ENCODE measurements at places on chromosomes 16 and 17.
A peak's percentile ranks its signal among the peaks of the same experiment; 100 is the strongest.

DNA sequence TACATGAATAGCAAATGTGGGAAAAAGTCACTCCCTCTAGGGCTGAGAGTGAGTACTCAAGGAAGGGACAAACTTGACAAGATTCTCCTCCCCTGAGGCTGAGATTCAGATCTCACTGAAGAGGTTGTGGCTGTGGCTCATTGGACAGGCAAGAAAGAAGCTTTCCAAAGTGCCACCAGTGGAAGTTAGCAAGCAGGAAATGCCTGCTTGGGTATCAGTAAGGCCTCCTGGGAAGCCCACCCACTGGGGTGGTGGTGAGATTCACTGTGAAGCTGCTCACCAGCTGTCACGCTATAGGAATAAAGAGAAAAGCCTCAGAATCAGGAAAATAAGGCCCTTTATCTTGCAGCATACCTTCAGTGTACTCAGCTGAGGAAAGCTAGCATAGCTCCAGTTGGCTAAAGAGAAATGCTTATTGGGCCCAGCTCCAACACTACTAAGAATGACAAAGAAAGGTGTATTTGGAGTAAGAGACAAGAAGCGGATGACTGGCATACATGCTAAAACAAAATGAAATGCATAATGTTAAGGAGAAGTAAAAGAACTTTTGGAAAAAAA is 274.4 kb upstream of the TOM1L1 start:
- no peak for DNase-seq

- DNase-seq, result no peak
These were observed 32.4 kb upstream of the POLR3E start for GRCh38 chr16:22264786-22265185.

DNA sequence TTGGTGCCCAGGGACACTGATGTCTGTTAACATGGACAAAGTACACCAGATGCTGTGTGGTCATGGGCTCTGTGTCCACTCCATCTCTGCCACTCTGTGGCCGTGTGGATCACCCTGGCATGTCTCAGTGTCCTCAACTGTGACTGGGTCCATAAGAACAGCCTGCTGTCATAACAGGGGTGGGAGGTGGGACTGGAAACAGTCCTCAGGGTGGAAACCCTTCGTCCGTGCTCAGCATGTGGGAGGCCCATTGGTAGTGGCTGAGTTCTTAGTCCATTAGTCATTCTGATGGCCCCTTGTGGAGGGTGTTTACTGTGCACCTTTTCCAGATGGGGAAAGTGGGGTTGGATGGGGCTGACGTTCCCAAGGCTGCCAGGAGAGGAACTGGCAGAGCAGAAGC is 12.8 kb downstream of the FLYWCH2 start:
- peak; percentile 50 for DNase-seq

DNA sequence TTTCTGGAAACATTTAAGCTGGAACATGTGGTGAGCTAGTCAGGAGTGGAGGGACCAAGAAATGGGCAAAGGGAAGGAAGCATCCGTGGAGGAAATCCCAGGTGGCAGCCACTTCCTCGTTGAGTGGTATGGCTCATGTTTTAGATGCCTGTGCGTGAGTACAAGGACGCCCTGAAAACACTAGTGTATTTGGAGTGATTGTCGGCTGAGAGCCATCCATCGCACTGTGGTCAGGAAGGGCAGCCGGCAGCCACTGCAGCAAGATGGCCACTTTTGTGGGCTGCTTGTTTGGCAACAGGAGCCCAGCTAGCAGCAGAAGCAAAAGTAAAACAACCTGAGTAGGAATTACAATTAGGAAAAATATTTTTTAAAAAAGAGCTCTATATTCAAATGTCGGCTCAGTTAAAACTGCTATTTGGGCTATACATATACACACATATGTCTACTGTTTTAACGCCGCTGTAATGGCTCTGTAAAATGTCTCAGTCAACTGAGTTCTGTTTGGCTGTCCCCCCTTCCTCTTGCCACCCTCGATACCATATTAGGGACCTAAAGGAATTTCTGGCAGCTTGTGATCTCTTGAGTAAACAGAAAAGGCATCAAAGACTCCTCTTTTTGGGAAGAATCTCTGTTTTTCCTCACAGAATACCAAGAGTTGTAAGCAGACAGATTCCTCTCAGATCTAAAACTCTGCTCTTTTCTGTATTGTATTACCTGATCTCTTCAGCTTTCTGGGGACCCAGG is 39.2 kb downstream of the BRD7 start:
- DNase-seq, result no peak

GRCh38 chr17:32931686-32932085 is 3.7 kb downstream of the TMEM98 start:
- no peak for DNase-seq

DNA sequence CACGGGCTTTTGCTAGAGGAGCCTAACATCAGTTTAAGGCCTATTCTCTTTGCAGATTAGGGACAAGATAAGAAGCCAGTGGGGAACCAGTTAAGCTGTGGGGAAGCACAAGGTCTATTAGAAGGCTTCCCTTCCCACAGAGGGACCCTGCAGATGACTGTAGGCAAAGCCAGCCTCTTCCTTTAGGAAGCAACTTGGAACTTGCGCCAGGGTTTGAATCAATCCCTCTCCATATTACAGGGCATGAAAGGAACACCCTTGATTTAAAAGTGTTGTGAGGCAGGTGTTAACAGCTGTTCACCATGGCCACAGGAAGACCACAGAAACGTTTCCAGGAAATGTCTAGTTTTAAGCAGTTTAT is 77.3 kb downstream of the RPTOR start:
- no peak for DNase-seq

GRCh38 chr16:22063888-22064467 is 28.4 kb upstream of the VWA3A start:
- no peak for DNase-seq

GRCh38 chr17:38616361-38616760 is 10.6 kb upstream of the SRCIN1 start:
- DNase-seq, result no peak

- DNase-seq, result no peak
These were observed 296.5 kb upstream of the MAF start for GRCh38 chr16:79897104-79897452.

- DNase-seq, result no peak
These were observed 25.4 kb downstream of the NGFR start for GRCh38 chr17:49520386-49521087.

GRCh38 chr17:69788957-69789356 is 286.1 kb upstream of the KCNJ16 start:
- DNase-seq, result no peak

DNA sequence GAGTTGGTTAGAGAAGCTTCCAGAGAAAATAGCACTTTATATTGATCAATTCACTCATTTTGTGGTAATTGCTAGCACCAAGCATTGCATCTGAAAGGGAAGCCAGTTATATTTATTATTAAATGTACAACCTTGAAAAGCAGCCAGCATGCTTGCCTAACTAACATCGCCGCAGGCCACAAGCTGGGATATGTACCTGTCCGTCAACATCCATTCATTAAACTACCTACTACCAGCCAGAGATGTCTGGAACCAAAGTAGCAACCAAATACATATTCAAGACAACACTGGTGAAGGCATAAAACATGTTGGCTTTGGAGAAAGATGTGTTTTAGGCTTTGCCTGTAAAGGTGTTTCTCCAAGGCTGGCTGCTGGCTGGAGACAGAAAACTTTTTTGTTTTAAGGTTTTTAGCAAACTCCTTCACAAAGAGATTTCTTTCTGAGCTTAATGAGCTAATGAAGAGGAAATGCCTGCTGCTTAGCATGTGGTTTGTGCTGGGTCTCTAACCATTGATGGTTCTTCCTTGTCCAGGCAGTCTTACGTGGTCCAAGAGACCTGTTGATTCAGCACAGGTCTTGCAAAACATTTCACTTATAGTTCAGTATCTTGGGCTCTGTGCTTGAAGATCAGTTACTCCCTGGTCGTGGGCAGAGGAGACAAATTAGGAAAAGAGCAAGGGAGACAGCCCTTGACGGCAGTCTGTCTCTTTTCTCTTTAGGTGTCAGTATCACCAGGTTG is 3.1 kb downstream of the ITPRIPL2 start:
- no peak for DNase-seq

DNA sequence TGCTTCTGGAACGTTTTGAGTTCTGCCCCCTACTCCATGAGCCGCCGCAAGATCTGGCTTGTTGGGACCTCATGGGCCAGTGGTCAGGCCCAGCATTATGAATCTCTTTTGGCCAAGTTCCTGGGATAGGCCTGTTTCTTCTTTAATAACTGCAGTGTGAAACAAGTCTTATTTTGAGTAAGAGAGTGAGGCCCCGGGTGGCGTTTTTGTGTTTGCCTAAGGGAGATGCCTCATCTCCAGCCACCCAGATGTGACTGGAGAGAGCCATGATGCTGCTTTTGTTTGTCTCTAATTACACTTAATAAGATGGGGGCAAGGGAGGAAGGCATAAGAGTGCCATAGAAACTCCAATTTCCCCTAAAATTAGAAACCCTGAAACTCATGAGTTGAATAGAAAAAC is 39.8 kb downstream of the KSR1 start:
- no peak for DNase-seq

GRCh38 chr17:16818821-16819683 is 129.0 kb downstream of the CCDC144A start:
- no peak for DNase-seq

DNA sequence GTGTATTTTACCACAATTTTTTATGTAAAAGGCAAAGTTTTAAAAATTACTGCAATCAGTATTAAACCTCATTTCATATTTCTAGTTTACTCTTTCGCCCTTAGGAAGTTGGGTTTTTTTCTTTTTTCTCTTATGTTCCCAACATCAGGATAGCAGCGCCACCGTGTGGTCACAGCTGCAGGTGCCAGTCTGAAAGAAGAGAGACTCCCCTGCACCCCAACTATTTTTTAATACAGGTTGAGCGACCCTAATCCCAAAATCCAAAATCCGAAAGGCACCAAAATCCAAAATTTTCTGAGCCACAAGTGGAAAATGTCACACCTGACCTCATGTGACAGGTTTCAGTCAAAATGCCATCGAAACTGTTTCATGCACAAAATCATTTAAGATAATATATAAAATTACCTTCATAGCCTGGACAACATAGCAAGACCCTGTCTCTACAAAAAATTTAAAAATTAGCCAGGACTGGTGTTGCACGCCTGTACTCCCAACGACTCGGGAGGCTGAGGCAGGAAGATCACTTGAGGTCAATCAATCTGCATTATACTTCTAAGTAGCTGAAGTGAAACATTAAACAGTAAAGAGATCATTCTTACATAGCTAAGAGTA is 21.8 kb upstream of the ASGR2 start:
- DNase-seq, result peak; percentile 57

DNA sequence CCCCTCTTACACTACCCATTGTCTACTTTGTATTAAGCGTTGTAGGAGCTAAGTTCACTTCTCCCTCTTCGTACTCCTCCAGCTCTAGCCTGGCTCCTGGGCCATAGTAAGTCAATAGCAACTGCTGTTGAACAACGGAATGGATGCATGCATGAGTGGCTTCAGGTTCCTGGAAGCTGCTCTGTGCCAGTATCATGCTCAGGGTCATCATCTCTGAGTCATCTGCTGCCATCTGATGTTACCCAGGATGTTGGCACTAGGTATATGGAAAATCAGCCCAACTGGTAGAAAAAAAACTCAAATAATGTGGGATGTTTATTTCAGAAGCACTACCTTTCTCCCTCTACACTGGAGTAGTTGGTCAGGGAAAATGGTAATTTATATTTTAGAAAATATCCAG is 536.8 kb downstream of the NPIPA7 start:
- no peak for DNase-seq

DNA sequence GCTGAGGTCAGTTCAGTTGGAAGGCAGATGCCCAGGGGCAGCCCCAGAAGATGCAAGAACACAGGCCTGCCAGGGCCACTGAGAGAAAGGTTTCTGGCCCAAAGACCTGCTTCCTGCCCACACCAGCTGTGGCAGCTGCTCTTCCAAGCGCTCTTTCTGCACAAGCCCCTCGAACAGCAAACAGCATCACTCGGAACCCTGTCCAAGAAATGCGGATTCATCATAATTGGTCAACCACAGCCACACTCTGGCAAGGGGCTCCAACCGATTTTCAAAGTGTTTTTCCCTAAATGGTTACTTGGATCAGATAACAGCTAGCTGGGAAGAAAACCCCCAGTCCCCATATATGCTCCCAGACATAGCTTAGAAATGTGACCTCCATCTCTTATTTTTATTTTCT is 71.1 kb upstream of the DNAH17 start:
- DNase-seq, result no peak

DNA sequence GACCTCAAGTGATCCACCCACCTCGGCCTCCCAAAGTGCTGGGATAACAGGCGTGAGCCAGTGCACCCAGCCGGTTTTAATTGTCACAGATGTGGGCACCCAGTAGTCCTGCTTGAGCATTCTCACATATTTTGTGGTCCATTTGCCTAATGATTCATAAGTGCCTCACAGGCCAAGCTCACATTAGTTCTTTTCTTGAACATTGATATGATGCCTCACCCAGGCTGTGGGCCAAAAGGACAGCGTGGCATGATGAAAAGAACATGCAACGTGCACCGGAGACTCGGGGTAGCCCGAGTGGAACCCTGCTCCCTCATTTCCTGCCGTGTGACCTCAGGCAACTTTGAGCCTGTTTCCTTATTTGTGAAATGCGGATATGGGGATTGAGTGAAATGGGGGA is 181.9 kb downstream of the SNX29 start:
- DNase-seq, result peak; percentile 98

- no peak for DNase-seq
These were observed 5.0 kb upstream of the RPH3AL start for GRCh38 chr17:357644-358043.

GRCh38 chr16:47565454-47565853 is 104.3 kb downstream of the PHKB start:
- DNase-seq, result peak; percentile 52

DNA sequence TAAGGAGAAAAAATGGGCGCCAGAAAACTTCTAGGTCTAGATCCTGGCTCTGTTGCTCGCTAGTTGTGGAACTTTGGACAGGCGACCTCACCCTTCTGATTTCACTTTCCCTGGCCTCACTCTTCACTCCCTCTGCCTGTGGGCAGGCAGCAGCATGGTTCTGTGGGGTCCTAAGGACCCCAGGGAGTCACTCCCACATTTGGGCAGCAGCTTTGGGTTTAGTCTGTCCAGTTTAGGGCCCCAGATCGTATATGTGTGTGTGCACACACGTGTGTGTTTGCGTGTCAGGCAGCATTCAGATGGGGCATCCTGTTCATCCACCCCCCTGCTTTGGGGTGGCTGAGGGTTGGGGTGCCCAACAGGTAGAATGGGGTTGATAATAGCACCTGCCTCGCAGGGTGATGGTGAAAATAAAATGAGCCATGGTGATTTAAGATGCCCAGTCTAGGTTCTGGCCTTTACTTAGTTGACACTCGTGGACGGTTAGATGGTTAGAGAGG is 102.2 kb downstream of the RAB11FIP4 start:
- DNase-seq, result no peak

- peak; percentile 35 for DNase-seq
These were observed at the start of gene SLC9A5 for GRCh38 chr16:67248401-67249177. Gene SLC9A5 (plus strand): TSS chr16:67248979. CDS start chr16:67249015, 36 bp downstream.

- DNase-seq, result no peak
These were observed 659 bp downstream of the KRT15 start for GRCh38 chr17:41518031-41518430.
